ENCODE measurements at places on chromosomes 2 and 18.

- no peak for DNase-seq
These were observed 116.8 kb downstream of the NDUFA10 start for GRCh38 chr2:239908308-239908707.

DNA sequence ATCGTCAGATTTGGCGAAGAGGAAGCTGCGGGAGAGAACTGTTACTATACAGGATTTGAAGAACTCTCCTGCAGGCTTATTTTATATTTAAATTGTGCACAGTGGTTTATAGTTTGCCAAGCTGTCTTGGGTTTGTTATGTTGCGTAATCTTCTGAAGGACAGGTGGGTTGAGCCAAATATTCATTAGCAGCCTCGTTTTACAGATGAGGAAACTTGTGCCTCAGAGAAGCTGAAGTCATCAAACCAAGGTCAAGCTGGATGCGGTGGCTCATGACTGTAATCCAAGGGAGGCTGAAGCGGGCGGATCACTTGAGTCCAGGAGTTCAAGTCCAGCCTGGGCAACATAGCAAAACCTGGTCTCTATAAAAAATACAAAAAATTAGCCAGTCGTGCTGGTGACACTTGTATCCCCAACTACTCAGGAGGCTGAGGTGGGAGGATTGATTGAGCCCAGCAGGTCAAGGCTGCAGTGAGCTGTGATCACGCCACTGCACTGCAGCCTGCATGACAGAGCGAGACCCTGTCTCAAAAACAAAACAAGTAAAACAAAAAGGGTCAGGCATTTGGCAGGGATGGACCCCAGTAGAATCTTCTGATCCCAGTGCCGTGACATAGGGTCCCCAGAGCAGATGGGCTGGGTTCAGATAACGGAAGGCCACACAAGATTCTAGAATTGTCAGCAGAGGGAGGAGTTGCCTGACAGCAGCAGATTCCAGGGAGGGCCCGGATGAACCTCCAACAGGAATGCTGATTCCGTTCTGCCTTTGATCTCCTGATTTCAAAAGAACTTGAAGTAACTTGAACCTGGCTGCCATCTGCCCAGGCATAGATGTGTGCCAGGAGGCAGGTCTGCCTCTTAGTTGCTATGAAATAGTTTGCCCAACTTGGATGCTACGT, 50.6 kb downstream of the SH3BP4 start:
- no peak for DNase-seq

DNA sequence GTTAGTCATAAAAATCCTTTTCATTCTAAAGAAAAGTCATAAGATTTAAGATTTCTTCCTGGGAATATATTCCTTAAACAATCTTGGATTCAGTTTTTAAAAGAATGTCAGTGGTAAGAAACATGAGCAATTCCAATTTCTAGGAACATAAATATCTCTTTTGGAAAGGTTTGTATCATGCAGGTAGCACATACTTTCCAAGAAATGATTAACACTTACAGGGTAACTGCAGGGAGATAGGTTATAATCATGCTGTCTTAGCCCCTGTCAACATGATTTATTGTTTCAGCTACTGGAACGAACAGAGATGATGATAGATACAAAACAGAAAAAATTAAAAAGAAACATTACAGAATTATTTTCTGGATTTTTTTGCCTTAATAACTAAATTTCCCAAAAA, 1537.7 kb downstream of the LRP1B start:
- DNase-seq = no peak

GRCh38 chr2:85853499-85854165, 35.2 kb downstream of the ST3GAL5 start:
- no peak for DNase-seq

GRCh38 chr2:227147023-227147422, 17.0 kb downstream of the COL4A4 start:
- DNase-seq = no peak

GRCh38 chr18:3479978-3480509, 30.1 kb downstream of the TGIF1 start:
- DNase-seq = no peak

DNA sequence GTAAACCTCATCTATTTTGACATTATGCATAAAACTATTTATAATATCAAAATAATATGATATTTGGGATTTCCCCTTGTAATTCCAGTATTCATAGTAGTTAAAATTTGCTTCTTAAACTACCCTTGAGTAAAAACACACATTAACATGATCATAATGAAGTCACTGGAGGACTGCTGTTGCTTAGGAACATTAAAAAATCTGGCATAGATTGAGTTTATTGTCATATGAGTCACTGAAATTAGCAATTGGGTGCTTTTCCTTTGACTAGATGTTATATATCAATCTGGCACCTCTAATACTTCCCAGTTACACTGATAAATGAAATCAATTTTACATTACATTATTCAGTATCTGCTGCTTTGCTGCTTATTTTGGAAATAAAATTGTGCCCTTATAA, 57.0 kb upstream of the ZC3H15 start:
- no peak for DNase-seq

- DNase-seq = peak; percentile 53
These were observed 141.1 kb downstream of the CCBE1 start for GRCh38 chr18:59555995-59556659.

GRCh38 chr2:42191285-42192009, 22.3 kb downstream of the EML4 start:
- no peak for DNase-seq

- DNase-seq = no peak
These were observed 583.4 kb downstream of the ZEB2 start for GRCh38 chr2:143936538-143936847.

GRCh38 chr2:15446961-15447360, 114.2 kb downstream of the NBAS start:
- no peak for DNase-seq

GRCh38 chr18:32760391-32760790, 12.4 kb downstream of the KLHL14 start:
- DNase-seq = peak; percentile 74

GRCh38 chr18:22753130-22753831, 179.8 kb upstream of the RBBP8 start:
- DNase-seq = no peak

DNA sequence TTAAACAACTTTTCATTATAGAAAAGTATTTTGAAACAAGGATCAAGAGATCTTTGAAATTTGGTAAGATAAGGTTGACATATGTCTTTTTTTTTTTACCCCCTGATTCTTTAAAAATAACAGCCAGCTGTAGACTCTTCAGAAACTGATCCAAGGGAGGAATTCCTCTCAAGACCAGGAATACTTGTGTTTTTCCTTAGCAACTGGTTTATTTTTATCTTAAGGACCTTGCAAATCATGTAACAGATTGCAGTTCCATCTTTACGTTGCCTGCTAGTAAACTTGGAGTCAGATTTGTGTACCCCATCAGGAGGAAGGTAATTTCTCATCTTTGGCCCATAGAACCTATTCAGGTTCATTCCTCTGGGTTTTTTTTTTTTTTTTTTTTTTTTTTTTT, 71.6 kb downstream of the BOLA3 start:
- no peak for DNase-seq

- DNase-seq = no peak
These were observed 1574.2 kb upstream of the PIK3C3 start for GRCh38 chr18:40380686-40381439.

GRCh38 chr2:9693196-9693491, 62.3 kb upstream of the YWHAQ start:
- DNase-seq = no peak

GRCh38 chr2:56582570-56582969, 398.8 kb downstream of the CCDC85A start:
- no peak for DNase-seq

DNA sequence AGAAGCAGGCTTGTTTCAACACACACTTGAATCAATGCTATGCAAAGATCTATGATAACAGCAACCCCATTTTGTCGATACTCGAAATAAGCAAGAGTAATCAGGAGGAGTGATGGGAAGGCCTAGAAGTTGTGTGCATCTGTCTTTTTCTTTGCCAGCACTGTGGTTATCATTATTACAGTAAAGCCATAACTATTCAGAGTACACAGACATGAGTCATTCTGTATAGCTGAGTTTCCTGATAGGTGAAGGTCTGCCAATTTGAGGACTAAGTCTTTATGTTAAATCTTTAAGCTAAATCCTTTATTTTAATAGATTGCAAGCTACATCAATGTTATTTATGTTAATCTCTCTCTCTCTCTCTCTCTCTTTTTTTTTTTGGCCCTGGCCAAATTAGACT, 1344.4 kb upstream of the CELF4 start:
- DNase-seq = no peak

DNA sequence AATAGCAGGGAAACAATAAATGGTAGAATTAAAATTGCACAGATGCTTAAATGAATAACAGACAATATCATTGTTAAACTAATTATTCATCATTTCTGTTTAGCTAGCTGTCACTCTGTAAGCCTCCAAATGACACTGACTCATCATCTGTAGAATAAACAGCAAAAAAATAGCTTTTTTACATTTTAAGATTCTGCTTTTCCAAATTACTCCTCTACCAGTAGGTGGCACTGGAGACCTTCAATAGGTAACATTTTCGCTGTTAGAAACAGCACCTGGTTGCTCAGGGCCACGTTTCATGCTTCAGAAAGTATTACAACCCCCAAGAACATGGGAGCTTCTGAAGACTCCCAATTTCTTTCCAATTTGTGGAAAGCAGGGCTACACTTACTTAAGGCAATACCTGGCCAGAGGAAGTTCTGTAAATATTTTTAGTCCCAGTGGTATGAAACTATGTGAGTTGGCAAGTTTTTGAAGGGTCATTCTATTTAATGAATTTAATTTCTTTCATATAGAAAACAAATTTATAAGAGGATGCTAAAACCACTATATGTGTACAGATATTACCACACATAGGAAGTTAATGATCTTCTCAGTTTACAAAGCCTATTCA, 45.4 kb downstream of the TTN start:
- DNase-seq = peak; percentile 59

GRCh38 chr2:10059552-10060335, 16.4 kb downstream of the KLF11 start:
- no peak for DNase-seq

DNA sequence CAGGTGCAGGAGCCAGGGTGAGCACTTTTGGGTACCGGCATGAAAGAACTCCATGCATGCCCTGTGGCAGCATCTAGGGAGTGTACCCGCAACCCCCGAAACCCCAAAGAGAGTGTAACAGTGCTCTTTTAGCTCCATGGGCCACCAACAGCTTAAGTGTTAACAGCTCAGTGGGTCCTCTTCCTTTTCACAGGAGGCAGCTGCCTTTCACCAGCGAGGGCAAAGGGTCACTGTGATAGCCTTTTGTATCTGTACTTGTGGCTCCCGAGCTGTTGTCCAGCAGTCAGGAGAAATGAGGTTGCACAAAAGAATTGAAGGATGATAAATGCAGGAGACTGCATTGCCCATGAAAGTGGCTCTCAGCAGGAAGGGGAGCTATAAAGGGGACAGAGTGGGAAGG, 1166.3 kb upstream of the ACVR2A start:
- DNase-seq = peak; percentile 61

GRCh38 chr2:239381709-239382134, 19.1 kb downstream of the HDAC4 start:
- DNase-seq = no peak

DNA sequence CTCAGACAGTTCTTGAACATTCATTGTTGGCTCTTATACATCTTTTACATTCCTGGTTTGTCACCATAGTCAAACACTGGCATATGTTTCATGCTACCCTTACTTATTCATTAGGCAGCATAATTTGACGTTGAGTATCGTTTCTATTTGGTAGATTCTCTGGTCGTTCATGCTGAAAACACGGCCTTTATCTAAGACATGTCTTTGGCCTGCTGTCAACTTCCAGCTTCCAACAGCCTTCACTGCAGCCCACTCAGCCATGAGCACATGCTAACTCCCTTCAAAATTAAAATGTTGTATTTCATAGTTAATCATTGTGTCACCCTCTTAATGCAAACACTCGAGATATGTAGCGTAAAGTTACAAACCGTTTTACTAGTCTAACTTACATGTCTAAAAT, 493.0 kb upstream of the NRP2 start:
- no peak for DNase-seq

GRCh38 chr18:32677578-32677977, 95.2 kb downstream of the KLHL14 start:
- no peak for DNase-seq

DNA sequence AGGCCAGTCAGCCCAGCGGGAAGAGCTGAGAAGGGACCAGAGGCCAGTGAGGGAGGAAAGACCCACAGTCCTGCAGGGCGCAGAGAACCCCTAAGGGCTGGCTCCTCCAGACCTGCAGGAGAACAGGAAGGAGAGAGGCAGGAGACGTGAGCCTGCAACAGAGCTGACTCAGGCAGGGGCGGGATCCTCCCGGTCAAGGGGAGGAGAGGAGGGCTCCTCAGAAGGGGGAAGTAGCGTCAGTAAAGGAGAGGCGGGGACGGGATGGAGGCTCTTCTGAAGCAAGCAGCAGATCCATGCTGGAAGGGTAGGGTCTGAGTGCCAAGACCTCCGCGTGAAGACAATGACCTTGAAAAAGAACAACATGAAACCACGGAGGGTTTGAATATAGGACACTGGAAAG, 50.8 kb downstream of the TRABD2A start:
- peak; percentile 73 for DNase-seq

Measured in endodermal cell (in vitro differentiated cells).